ENCODE measurements at places on chromosomes 6 and 20.

GRCh38 chr20:17661121-17661744, 20.8 kb downstream of the RRBP1 start:
- DNase-seq = no peak

- no peak for DNase-seq
Observed at GRCh38 chr6:3350252-3350796, 91.6 kb downstream of the PSMG4 start.

DNA sequence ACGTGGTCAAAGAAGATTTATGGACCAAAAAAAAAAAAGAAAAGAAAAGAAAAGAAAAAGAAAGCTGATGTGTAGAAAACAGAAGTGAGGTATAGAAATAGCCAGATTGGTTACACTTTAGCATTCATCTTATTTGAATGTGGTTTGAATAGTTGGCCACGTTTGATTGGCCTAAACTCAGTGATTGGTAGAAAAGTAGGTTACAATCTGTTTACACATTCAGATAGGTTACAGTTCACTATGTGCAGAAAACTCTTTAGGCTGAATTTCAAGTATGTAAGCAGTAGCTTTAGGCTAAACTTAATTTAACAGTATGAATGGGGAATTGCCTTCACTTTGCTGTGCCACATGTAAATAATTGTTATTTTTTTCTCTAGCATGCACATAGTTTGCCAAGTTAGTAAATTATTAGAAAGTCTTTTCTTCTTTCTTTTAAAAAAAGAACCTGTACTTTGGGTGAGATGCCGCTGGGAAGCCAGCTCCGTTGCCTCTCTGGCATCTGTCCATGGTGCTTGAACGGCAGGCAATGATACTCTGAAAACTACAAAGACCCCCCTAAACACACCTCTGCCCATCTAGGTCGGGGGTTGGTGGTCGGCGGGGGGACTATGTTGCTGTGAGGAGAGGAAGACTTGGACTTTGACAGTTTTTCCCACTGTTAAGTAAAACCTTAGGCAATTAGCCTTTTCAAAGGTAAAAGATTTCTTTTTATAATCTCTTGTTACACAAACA, 173.0 kb downstream of the AIG1 start:
- DNase-seq = no peak

- peak; percentile 63 for DNase-seq
Observed at GRCh38 chr6:136967876-136968752, 46.0 kb downstream of the SLC35D3 start.

DNA sequence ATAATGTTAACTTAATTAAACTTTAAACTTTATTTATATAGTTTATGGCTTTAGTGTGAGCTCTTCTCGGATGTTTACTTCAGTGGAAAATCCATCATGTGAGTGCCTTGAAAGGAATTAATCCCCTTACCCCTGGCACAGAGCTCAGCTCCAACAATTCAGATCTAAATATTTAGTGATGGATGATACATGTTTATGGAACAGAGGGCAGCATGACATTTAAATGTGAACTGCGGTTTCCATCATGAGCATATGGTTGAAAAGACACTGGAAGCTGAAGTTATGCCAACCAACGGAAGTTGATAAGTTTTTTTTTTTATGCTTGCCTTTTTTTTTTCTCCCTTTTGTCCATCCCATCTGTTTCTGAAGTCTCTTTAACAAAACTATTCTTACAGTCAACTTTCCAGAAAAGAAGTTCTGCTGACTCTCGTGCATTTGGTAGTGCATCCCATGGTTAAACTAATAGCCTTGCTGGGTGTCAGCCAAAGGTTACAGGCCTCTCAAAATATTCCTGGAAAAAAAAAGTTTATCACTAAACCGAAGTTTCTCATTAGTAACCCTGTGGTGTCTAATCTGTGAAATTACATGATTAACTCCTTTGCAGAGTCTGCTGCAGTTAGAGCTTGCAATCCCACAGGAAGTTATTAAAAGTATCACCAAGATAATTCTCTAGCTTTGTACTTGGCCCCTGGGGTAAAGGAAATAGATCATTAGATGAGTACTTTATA, 243.9 kb upstream of the TCF21 start:
- DNase-seq = no peak

- DNase-seq = no peak
Observed at GRCh38 chr6:120405947-120406346, 928.3 kb downstream of the TBC1D32 start.
